ENCODE measurements at places on chromosomes 6 and 20.

- no peak for DNase-seq
Observed at GRCh38 chr20:34222208-34222607, 19.0 kb upstream of the ASIP start.

DNA sequence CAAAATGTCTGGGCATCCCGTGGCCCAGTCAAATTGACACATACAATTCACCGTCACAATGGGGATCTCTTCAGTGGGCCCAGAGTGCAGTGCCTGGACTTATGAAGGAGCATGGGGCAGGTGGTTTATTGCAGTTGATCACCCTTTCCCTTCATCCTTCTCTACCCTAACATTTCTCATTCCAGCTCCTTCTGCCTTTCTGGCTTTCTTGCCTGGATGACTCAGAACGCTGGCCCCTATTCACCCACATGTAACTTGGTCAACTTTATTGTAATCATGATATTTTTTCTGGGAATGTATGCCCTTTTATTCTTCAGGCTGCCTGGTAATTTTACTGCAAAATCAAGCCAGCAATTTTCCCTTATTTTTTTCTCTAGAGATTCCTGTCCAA is 179.9 kb upstream of the DTNBP1 start:
- no peak for DNase-seq

GRCh38 chr6:105780146-105780860 is 305.8 kb upstream of the PRDM1 start:
- DNase-seq: no peak

GRCh38 chr6:17250237-17250636 is 30.9 kb upstream of the RBM24 start:
- no peak for DNase-seq

- no peak for DNase-seq
Observed at GRCh38 chr6:67643281-67643680, 991.8 kb upstream of the ADGRB3 start.

GRCh38 chr6:23537828-23538227 is 588.2 kb upstream of the NRSN1 start:
- DNase-seq: no peak

Measured in stimulated activated CD4-positive, alpha-beta T cell treated with anti-CD3 and anti-CD28 coated beads, Interleukin-15, amount 100 ng/mL, for 24 hours (primary cell).